ENCODE measurements at places on chromosomes 4 and X.

DNA sequence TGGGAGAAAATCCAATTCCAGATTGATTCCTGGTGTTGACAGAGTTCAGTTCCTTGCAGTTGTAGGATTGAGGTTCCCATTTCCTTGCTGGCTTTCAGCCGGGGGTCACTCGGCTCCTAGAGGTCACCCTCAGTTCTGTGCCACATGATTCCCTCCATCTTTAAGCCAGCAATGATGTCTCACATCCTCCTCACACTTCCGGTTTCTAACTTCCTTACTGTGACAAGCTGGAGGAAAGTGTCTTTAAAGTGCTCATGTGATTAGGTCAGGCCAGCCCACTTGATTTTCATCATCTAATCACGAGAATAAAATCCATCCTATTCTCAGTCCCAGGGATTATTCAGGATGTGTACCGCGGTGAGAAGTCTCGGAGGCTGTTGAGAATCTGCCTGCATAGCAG is 19.4 kb upstream of the SMIM31 start:
- no peak for DNase-seq

- no peak for DNase-seq
These were observed 33.6 kb downstream of the RNF212 start for GRCh38 chr4:1079711-1080265.

DNA sequence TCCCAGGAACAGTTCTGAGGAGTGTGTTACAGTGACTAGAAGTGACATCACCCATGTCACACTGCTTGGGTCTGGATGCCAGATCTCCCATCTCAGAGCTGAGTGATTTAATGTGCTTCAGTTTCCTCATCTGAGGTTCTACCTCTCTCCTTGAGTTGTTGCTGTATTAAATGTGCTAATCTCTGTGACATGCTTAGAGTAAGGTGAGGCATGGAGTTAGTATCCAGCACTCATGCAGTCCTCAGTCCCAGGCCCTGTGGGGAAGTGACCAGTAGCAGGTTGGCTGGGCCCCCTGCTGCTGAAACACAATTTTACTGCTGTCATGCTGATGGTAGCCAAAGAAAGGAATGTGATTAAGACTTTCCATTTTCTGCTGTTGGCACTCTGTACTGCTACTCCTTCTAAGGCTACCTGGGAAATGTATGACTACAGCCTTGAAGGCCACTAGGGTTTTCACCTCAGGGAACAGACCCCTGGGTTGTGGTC is 639.6 kb downstream of the MID1IP1 start:
- no peak for DNase-seq

DNA sequence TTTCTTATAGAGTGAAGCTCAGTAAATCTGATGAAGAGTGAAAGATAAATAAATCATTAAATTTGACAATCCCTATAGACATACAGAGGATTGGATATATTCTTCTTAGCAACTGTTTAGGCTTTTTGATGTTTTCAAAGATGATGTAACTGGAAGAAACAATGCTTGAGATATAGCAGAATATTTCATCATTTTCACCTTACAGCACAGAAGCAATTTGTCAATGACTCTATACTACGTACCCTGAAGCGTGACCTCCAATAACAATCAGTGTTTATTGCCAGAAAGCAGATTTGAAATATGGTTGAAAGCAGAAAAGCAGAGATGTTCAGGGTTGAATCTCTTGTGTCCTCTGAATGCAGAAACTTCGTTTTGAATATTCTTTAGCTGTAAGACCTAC is 228.4 kb downstream of the DTHD1 start:
- no peak for DNase-seq

DNA sequence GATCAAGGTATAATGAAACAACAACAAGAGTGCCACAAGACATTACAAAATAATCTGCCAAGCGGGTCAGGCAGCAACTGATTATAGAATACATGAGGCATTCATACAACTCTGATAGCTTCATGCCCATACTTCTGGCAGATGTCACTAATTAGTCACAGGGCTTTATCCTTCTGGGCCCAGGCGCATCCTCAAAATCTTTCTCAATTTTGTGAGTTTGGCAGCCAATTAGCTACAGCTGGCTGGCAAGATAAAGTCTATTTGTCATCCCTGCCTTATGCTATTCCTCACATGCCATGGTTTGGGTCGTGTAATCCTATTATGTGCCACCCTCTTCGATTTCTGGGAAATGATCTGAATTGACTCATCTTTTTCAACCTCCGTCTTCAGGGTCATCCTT is 254.3 kb downstream of the PACRGL start:
- no peak for DNase-seq

DNA sequence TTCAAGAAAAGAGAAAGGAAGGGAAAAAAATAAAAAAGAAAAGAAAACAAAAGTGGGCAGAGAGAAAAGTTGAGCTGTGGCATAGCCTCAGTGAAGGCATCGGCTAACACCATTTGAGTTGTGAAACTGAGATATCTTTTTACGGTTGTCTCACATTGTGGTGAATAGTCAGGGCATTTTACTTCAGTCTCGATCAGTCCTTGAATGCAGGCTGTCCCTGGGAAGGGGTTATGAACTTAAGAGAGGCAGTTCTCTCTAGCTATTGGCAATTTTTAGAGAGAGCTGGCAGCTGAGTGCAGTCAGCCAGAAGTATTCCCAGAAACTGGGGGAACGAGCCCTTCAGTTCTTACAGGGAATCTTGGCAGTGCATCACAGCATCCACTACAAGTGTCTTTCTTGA is 93.5 kb upstream of the SLC6A14 start:
- DNase-seq, result no peak

DNA sequence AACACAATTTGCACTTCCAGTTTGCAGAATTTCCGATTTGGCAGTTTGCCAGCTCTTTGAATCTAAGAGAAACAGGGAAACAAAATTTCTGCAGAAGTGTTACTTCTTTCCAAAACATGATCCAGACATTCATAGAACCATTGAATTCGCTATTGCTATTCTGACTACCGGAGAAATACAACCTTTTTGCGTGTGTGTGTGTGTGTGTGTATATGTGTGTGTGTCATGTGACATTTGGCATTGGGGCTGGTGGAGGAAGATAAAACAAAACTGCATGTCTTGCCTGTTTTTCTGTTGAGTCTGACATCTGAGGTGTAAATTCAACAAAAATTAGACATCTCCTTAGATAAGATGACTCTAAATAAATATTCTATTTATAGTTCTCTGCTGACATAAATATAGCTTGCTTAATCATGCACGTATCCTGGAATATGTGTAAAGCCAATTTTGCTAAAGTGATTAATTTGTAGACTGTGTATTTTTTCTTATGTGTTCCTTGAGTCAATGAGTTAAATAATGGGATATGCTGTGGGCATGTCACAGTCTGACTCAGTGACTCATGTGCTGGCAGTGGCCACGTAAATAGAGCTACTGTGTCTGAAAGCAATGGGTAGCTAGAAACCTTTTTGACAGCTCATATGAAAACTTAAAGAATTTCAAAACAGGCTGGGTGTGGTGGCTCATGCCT is 98.9 kb downstream of the HPGD start:
- no peak for DNase-seq

GRCh38 chr4:152112190-152112589 is 351.4 kb upstream of the GATB start:
- DNase-seq, result no peak

GRCh38 chr4:89070041-89070440 is 13.1 kb upstream of the FAM13A start:
- DNase-seq, result no peak

DNA sequence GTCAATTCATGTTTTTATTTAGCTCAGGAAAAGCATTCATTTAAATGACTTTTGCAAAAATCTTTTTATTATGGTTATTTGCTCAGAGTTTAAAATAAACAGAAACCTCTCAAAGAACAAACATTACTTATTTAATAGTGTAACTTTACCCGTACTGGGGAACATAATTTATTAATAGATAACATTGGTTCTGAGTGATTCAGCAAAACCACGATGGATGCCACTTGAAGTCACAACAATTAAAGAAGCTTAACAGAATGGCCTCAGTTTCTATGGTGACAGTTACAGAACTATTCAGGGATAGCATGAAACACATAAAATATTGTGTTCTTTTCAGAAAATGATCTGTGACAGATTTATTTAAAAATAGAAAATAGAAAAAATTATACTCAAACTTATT is 368.7 kb downstream of the CCSER1 start:
- no peak for DNase-seq

Data from spleen (tissue), 13 donors.